ENCODE measurements at places on chromosomes 3 and 15. TPM values are rescaled to one million over a fixed set of nuclear protein-coding genes. Genes with fewer than 3 reads are reported as not detected.

Gene BLM
- 14.9 TPM for total RNA-seq

DNA sequence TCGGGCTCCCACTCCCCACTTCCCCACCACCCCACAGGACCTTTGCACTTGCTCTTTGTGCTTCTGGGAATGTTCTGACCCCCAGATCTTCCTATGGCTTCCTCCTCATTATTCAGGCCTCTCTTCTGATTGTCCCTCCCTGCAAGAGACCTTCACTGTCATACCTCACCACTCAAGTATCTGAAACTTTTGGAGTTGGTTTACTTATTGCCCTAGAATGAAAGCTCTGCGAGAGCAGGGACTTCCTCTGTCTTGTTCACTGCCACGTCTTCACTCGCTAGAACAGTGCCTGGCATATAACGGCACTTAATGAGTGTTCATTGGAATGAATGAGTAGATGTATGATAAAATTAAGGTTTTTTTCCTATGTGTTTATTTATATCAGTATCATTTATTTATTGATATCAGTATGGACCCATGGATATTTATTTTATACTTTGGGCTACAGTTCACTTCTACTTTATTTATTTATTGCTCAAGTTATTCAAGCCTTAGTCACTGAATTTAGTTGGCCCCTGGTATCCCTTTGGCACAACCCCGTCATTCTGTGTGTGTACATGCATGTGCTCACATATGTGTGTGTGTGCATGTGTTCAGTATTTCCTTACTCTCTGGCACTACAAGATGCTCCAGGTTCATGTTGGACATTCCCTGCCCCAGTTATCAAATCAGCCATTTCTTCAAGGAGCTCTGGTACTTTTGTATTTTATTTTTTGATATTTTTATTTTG lies 197.6 kb downstream of the THSD4 start:
- no peak for DNase-seq

Gene PLEKHO2
- 26.7 TPM for total RNA-seq

GRCh38 chr15:34726406-34727100 lies 28.2 kb downstream of the GJD2 start:
- peak; percentile 76 for DNase-seq

- DNase-seq, result no peak
Observed at GRCh38 chr15:67181221-67181639, 73.2 kb downstream of the AAGAB start.

GRCh38 chr3:17494117-17494809 lies 248.2 kb downstream of the TBC1D5 start:
- DNase-seq, result no peak

Gene ITIH4
- total RNA-seq, result 0.63 TPM

DNA sequence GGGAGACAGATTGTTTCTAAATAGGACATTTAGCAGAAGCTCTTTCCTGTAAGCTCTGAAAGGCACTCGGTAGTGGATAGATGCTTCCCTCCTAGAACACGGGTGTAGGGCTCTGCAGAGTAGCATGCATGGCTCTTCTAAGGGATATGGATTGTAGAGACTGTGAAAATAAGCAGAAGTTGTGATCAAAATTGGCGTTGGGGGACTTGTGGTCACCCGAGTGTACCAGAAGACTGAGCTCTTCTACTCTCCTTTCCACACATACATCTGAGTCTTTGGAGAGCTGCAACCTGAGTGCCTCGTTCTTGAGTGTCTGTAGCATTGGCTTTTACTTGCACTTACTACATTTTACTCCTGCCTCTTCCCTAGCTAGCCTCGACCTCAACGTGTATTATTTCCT lies 197.7 kb downstream of the LPP start:
- DNase-seq, result no peak

Gene MAP4
- total RNA-seq, result 90.6 TPM

Gene CEP19
- total RNA-seq, result 4.5 TPM

GRCh38 chr3:72390841-72391240 lies 457.4 kb downstream of the SHQ1 start:
- no peak for DNase-seq

Gene USP50
- not detected for total RNA-seq
